ENCODE measurements at places on chromosomes 5 and 9. TPM values are rescaled to one million over a fixed set of nuclear protein-coding genes. Genes with fewer than 3 reads are reported as not detected.

- no peak for DNase-seq
- H3K4me1 ChIP-seq = no peaks in the 10 kb centered on the region
- H3K27ac ChIP-seq = no peak overlapping the region
- no peaks in the 10 kb centered on the region for H3K36me3 ChIP-seq
- H3K27me3 ChIP-seq = no peaks in the 10 kb centered on the region
Observed at GRCh38 chr5:31731710-31732301, 92.9 kb downstream of the PDZD2 start.

GRCh38 chr9:96160866-96161265 is 141.1 kb downstream of the HSD17B3 start:
- H3K27ac ChIP-seq = no peak overlapping the region
- peaks cover 5% of the 10 kb centered on the region for H3K4me1 ChIP-seq
- H3K36me3 ChIP-seq = no peaks in the 10 kb centered on the region

DNA sequence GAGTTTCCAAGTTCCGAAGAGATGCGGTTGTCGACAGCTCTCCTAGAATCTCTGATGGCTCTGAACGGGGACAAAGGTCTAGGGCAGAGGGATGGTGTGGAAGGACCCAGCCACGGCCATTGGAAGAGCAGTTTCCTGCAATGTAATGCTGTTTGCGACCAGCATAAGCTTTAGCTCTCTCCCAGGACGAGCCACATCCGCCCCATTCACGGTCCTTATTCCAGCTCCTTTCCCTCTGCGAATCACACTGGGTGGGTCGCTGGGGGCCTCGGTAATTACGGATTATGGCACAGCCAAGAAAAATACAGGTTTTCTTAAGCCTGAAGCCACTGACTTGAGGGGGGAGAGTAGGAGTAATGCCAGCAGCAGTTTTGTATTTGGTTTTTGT is 22.7 kb downstream of the ANXA2R start:
- H3K36me3 ChIP-seq = no peaks in the 10 kb centered on the region
- no peaks in the 10 kb centered on the region for H3K27me3 ChIP-seq
- peak overlapping the region; percentile 96 for H3K4me3 ChIP-seq

DNA sequence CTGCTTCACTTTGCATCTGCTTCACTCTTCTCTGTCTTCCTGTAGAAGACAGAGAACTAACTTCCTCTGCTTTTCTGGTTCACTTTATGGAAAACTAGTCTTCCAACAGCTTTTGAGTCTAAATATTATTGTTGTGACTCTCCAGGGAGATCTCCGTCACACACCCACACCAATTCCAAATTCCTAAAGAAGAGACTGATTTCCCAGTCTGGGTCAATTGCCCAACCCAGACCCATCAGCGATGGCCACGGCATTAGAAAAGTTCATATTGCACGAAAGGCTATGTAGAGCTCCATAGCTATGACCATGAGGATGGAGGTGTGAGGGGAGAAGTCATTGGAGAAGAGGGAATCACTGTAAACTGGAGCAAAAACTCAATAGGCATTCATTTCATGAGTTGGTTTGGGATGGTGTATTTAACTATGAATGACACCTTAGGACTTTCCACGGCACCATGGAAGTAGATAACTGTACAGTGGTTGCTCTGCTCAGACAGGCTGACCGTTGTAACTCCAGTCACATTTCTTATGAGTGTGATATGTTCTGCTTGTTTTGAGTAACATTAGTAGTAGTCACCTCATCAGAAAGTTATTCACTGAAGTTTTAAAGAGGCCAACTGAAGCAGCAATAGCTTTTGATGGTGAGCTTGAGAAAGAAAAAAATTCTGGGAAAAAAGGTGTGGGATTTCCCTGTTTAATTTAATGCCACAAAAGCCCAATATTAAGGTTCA is 78.1 kb upstream of the MAMDC2 start:
- peaks cover 22% of the 10 kb centered on the region for H3K27me3 ChIP-seq
- no peak for DNase-seq
- H3K4me3 ChIP-seq = no peak overlapping the region
- no peaks in the 10 kb centered on the region for H3K36me3 ChIP-seq
- no peak overlapping the region for H3K27ac ChIP-seq

DNA sequence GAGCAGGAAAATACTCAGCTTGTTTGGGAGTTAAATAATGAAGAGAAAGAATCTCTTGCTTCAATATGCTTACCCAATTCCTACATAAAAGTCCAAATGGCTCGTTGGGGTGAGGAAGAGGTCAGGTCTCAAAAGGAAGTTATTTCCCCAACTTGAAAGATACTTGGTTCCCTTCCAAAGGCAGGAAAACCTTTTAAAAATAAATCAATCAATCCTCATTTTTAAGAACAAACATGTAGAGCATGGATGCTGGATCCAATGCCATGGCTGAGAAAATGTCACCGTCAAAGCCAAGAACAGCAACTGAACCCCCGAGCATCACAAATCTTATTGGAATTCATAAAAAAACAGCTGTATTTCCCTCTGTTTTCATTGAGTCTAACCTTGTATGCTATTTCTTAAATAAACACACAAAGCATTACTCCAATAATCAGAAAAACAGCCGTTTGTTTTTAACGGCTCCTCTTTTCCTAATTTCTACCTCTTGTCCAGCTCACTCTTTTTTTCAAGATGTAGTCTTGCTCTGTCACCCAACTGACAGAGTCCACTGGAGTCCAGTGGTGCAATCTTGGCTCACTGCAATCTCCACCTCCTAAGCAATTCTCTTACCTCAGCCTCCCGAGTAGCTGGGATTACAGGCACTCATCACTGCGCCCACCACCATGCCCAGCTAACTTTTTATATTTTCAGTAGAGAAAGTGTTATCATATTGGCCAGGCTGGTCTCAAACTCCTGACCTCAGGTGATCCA is 140.7 kb downstream of the GNA14 start:
- H3K27me3 ChIP-seq = no peaks in the 10 kb centered on the region
- no peaks in the 10 kb centered on the region for H3K36me3 ChIP-seq
- H3K27ac ChIP-seq = no peak overlapping the region
- H3K4me1 ChIP-seq = no peaks in the 10 kb centered on the region
- DNase-seq = no peak

- H3K36me3 ChIP-seq = no peaks in the 10 kb centered on the region
- DNase-seq = no peak
- H3K4me1 ChIP-seq = no peaks in the 10 kb centered on the region
- H3K27me3 ChIP-seq = peaks cover 7% of the 10 kb centered on the region
- no peak overlapping the region for H3K27ac ChIP-seq
Observed at GRCh38 chr5:125868036-125868435, 555.2 kb upstream of the GRAMD2B start.

- H3K27me3 ChIP-seq = peaks cover 15% of the 10 kb centered on the region
- no peaks in the 10 kb centered on the region for H3K4me1 ChIP-seq
- peaks cover 8% of the 10 kb centered on the region for H3K36me3 ChIP-seq
- no peak overlapping the region for H3K4me3 ChIP-seq
- H3K27ac ChIP-seq = no peak overlapping the region
- no peak for DNase-seq
Observed at GRCh38 chr5:36613771-36614656, 7.6 kb downstream of the SLC1A3 start.

- H3K4me3 ChIP-seq = no peak overlapping the region
- H3K4me1 ChIP-seq = peaks cover 34% of the 10 kb centered on the region
- H3K27ac ChIP-seq = no peak overlapping the region
- no peaks in the 10 kb centered on the region for H3K27me3 ChIP-seq
Observed at GRCh38 chr9:36492865-36493264, 79.8 kb upstream of the MELK start.

DNA sequence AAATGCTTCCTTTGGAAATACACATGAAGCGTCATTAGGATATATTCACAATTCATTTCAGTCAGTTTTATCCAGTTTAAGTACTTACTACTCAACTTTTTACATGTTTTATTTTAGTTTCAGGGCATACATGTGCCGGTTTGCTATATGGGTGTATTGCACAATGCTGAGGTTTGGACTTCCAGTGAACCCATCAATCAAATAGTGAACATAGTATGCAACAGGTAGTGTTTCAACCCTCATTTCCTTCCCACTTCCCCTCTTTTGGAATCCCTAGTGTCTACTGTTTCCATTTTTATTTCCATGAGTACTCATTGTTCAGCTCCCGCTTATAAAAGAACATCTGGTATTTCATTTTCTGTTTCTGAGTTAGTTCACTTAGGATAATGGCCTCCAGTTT is 74.7 kb downstream of the TMEM161B start:
- H3K4me3 ChIP-seq = no peak overlapping the region
- H3K4me1 ChIP-seq = no peaks in the 10 kb centered on the region
- DNase-seq = no peak
- H3K36me3 ChIP-seq = peaks cover 35% of the 10 kb centered on the region
- no peak overlapping the region for H3K27ac ChIP-seq

DNA sequence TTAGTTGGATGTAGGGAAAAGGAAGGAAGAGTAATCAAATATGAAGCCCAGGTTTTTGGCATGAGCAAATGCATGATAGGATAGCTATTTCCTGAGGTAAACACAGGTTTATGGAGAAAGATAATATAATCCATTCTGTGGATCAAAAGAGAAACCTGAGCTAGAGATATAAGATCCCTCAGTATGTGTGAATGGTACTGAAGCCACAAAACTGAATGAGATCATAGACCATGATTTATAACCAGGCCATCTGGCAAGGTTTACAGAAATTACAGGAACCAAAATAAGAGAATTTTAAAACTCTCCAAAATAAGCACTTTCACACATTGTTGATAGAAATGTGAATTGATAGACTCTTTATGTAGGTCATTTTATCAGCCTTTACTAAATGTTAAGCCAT is 28.7 kb upstream of the ECM2 start:
- no peaks in the 10 kb centered on the region for H3K4me1 ChIP-seq
- peaks cover 6% of the 10 kb centered on the region for H3K36me3 ChIP-seq
- no peaks in the 10 kb centered on the region for H3K27me3 ChIP-seq

ARID3C gene
- not detected for polyA plus RNA-seq
